ENCODE measurements at places on chromosomes 11 and 22.

- DNase-seq = no peak
These were observed 6.1 kb downstream of the ARVCF start for GRCh38 chr22:20010307-20011122.

- peak; percentile 44 for DNase-seq
These were observed 12.7 kb upstream of the TMEM218 start for GRCh38 chr11:125123947-125124617.

DNA sequence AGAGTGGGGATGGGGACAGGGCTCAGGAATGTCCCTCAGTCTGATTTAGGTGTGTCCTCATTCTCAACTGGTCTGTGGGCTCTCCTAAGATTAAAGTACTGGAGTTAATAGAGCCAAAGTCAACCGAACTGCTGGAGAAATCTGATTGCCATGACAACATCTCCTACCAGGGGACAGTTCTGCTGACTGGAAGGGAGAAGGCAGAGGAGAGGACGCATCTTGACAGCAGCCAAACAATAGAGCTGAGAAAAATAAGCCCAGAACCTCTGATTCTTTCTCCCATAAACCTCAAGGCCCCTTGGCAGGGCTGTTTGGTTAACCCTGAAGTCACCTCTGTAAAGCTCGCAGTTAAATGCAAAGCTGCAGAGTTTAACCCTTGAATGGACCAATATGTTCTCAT lies 2.8 kb downstream of the KCTD14 start:
- no peak for DNase-seq

- no peak for DNase-seq
These were observed 784.2 kb upstream of the CCDC179 start for GRCh38 chr11:23644443-23644842.

DNA sequence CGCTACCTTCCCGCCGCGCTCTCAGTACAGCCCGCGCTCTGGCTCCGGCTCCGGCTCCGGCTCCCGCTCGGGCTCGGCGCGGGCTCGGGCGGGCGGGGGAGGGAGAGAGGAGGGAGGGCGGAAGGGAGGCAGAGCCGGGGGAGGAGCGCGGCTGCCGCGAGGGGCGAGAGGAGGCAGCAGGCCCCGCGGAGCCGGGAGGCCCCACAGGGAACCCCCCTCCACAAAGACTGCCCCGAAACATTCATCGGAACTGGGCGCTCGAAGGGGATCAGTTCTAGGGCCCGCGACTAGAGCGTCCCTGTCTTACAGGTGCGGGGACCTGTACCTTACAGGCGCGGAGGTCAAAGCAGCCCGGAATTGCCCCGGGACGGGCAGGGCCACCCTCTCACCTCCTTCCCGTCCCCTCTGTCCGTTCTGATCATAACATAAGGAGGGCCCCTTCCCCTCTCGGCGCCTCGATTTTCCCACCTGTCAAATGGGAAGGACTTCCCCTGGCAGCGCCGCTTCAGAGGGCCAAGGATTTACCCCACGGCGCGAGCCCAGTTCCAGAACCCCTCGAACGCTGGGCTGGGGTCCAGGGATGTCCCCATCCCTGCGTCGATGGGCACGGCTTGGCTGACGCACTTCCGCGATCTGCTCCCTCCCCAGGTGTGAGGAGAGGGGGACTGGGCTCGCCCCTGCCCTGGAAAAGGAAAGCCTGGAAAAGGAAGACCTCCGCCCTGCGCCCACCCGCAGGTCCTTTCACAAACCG lies at the start of gene SHISA8:
SHISA8 (minus strand) TSS at position 40 of the 751 bp plus-strand sequence. CDS start 407 bp downstream, outside the sequence.
- peak; percentile 16 for DNase-seq

DNA sequence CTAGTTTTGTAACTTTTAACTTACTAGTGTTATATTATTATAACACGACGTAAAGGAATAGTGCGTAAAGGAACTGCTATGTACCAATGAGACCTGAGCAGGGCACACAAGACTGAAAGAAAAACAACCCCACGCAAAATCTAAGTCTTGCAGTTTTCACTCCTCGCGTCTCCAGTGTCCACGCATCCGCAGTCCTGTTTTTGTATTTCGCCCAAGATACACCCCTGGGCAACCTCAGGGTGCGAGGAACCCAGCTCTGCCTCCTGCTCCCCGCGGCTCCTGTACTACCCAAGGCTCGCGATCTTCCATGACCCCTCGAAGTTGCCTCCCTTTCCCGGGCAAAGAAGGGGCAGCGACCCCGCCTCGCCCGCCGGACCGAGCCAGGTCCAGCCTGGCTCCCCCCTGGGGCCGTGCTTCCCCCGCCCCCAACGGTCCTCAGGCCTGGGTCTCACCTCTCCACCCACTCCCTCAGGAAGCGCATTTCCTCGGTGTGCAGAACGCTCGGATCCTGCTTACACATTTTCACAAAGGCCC lies 393 bp downstream of the ST13 start:
- DNase-seq = peak; percentile 22
